NCI-H1417 (cell line): ENCODE measurements at places on chromosomes 2 and 18.
A peak's percentile ranks its signal among the peaks of the same experiment; 100 is the strongest.

DNA sequence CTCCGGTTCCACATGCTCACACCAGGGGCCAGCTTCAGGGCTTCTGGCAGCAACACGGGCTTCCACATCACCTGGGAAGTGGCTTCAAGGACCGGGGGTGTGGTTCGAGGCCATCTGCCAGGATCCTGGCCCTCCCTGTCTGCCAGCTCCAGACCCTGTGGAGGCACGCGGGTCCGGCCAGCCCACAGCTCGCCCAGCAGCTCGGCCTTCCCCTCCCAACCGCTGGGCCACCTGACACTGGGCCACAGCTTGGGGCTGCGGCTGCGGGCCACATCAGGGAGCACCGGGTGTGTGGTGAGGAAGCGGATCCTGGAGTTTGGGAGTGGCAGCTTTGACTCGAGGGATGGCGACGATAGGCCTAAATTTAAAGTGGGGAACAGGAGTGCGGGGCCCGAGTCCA lies 7.0 kb downstream of the C2orf81 start:
- no peak for DNase-seq

DNA sequence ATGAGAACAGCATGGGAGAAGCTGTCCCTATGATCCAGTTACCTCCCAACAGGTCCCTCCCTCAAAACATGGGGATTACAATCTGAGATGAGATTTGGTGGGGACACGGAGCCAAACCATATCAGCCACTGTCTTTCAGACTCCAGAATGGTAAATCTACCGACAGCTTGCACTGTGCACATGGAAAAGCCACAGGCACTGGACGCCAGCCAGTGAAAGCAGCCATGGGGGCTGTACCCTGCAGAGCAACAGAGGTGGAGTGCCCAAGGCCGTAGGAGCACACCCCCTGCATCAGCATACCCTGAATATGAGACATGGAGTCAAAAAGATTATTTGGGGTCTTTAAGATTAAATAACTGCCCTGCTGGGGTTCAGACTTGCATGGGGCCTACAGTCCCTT lies 218.4 kb downstream of the PDE1A start:
- DNase-seq: no peak

DNA sequence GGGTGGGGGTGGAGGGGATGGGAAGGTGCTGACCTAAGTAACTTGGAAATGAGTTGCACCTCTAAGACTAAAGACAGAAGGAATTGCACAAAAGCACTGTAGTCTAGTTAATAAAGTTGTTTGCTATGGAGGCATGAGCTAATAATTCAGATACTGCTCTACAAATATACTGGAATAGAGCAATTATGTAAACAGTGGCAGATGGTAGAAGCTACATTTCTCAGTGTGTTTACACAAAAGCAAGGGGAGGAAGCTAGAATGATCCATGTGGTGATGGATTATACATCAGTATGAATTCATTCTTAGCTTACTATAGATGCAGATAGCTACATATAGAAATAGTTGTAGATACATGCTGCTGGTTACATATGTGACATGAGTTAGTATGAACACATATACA lies 27.6 kb upstream of the UBE2F start:
- DNase-seq: peak; percentile 54

DNA sequence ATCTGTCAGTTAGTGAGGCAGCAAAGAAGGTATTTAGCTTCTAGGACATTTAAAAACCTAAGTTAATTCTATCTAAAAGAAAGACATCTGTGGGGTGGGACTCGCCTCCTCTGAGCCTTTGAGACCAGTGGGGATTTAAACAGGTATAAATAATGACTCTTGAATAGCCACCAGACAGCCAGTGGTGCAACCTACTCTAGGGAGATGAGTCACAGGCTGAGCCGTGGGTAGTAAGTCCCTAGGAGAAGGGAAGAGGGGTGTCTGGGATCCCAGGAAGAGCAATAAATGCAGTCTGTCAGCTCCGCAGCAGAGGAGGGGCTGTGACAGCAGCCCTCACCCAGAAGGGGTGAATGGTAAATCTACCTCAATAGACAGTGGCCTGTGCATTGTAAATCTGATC lies 43.1 kb upstream of the GALNT3 start:
- DNase-seq: no peak

GRCh38 chr18:21369146-21369545 lies 127.1 kb downstream of the GREB1L start:
- no peak for DNase-seq

- no peak for DNase-seq
These were observed 777 bp upstream of the RAB17 start for GRCh38 chr2:237591141-237591881.

- no peak for DNase-seq
These were observed 114.9 kb upstream of the RAB27B start for GRCh38 chr18:54713386-54713785.

- no peak for DNase-seq
These were observed 70.9 kb downstream of the AFF3 start for GRCh38 chr2:100071335-100072043.

GRCh38 chr2:198697218-198697617 lies 760.5 kb downstream of the SATB2 start:
- DNase-seq: no peak

DNA sequence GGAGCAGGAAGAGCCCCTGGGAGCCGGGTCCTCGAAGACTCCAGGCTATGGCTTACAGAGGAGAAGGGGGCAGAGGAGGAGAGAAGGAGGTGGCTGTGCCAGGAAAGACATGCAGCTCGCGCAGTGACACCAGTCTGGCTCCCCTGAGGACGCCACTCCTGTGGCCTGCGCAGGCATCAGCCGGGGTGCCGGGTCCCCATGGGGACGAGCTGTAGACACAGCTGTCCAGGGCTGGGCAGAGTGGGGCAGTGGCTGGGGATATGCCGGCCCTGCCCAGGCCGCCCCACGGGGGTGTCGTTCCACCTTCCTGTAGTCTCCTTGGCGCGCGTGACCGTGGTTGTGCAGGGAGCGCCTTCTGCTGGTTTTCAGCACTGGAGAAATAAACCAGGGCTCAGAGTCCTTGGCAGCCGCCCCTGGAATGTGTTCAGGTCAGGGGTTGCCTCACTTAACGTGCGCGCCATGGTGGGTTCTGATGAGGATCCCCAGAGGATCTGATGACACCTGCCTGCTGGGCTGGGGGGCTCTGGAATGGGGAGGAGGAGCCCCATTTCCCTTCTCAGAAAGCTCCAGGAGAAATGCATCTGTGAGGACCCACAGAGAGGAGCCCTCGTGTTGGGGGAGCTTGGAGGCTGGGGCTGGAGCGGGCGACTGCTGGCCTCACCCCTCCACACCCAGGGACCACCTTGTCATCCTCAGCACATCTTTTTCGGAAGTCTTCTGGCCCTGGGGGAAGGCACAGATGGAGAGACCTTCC lies 26.7 kb downstream of the RAMP1 start:
- DNase-seq: peak; percentile 56

GRCh38 chr2:72098935-72099334 lies 48.7 kb downstream of the CYP26B1 start:
- DNase-seq: no peak

DNA sequence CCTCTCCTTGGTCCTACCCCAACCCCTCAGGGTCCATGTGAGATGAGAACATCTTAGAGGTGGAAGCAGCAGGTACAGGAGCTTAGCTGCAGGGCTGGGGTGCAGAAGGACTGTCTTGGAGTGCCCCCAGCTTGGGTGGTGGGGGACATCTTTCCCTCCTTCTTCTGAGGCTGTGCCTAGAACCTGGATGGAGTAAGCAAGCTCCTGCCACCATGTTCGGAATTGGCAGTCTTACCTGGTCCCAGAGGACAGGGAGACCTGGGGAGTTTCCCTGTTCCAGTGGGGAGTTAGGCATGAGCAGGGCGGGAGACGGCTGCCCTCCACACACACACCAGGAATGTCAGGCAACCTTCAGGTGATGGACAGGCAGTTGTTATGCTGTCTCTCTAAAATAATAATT lies 131.0 kb upstream of the COPS8 start:
- DNase-seq: no peak

GRCh38 chr18:58276789-58277739 lies 233.0 kb downstream of the NEDD4L start:
- DNase-seq: no peak

DNA sequence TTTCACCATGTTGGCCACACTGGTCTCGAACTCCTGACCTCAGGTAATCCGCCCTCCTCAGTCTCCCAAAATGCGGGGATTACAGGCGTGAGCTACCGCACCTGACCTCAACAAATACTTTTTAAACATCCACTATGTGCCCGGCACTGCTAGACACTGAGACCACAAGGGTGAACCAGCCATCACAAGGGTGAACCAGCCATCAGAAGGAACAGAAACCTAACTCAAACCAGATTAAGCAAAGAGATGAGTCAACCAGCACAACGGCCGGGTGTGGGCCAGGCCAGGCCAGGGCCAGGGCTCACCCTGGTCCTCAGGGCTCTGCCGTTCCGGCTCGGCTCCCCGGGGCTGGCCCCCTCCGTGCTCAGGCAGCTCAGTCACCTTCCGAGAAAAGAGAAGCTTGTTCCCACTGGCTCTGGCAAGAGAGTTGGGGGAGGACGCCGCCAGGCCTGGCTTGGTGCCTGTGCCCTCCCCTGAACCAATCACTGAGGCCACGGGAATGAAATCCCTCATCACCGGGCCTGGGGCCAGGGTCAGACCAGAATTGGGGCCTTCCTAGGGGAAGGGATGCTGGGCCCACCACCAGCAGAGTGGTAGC lies 4.4 kb downstream of the TEX44 start:
- DNase-seq: no peak

GRCh38 chr2:211270257-211270656 lies 713.9 kb downstream of the CPS1 start:
- DNase-seq: no peak

DNA sequence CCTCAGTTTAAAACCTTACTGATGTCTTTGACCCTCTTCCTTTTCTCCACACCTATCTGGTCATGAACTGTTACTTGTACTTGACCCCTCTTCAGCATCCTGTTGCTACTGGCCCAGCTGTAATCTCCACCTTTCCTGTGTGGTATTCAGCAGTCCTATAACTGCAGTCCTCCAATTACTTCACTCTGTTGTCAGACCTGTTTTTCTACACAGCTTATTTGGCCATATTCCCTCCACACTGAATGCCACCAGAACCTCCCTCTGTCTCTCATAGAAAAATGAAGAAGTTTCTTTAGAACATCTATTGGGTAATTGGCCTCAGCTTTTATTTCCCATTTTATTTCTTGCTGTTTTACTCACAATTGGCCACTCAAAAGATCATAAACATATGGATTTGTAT lies 155.4 kb downstream of the ASXL3 start:
- no peak for DNase-seq

- no peak for DNase-seq
These were observed 3.2 kb downstream of the NOTO start for GRCh38 chr2:73205611-73206010.

DNA sequence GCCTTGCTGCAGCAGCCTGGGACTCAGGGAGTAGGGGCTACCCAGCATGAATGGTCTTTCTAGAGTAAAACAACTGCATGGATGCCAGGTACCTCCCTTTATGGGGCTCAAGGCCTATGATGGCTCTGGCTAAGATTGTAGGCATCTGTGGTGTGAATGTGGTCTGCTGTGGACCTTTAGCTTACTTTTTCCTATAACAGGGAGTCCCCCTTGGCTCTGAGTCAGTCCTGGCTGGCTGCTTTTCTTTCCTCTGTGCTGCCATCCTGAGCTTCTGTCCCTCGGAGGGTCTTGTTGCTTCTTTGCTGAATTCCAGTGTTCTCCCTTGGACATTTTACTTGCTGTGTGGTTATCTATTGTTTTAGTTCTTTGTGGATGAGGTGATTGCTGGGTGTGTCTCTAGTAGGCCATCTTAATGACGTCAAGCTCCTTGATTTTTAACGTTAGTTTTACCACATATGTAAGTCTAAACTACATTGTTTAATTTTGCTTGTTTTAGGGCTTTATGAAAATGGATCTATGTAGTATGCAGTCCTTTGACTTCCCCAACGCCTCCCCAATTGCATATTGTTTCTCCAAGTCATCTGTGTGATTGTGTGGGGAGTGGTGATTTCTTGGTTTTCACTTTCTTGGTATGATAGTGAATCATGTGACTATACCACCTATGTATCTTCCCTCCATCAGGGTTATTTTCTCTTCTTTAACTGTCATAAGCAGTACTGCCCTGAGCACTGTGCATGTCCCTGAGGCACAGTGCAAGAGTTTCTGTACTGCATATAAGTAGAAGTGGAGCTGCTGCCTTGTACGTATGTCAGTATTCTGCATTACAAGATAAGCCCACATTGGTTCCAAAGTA lies 92.4 kb downstream of the NCK2 start:
- DNase-seq: no peak

GRCh38 chr18:42184685-42185477 lies 229.8 kb downstream of the PIK3C3 start:
- DNase-seq: no peak

DNA sequence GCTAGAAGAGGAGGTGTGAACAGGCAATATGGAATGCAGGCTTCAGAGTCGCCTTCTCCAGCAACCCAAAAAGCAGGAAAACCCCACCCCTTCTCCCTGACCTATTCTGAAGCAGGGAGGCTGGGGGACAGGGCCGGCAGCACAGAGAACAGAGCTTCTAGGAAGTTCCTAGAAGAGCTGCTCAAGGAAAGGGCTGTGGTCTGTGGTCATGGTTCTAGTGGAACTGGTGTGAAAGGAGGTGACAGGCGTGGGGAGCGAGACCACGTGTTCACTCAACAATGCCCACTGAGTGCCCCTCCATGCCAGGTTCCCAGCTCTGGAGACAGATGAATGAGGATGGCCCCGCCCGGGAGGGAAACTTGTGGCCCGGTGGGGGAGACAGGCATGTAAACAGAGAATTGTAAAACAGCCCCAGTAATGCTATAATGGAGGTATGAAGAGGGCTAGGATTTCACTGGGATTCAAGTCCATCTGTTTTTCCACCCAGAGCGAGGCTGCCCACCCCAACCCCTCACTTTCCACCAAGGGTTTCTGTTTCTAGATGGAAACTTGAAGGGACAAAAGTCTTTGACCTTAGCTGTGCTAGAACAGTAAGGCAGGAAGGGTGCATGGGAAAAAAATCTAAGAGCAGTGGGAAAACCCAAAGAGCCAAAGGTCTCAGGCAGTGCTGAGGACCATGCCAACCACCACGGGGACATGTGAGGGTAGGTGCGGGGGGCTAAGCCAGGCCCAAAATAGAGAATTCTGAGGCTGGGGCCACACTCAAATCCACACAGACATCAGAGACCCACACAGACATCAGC lies 71.8 kb downstream of the TNS1 start:
- DNase-seq: peak; percentile 3

DNA sequence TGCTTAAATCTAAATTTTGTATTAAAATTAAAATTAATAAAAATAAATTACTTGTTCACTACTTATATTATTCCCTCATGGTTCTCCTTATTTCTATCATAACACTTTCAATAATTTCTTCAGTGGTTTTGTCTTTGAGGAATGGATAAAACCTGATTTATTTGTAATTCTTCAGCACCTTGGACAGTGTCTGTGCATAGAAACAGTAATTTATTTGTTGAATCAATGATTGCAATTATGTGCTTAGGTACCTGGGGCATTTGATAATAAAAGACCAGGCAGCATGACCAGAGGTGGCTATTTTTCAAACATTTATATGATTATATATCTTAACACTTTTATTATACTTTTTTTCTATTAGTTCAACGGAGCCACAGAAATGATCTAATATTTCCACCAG lies 1062.7 kb downstream of the DSC3 start:
- no peak for DNase-seq
